ENCODE measurements at places on chromosomes 2 and 18.

- DNase-seq = no peak
Observed at GRCh38 chr2:1586923-1587840, 157.1 kb downstream of the PXDN start.

- DNase-seq = no peak
Observed at GRCh38 chr18:65057439-65058083, 693.3 kb upstream of the CDH7 start.

- DNase-seq = no peak
Observed at GRCh38 chr2:69138247-69138772, 125.3 kb downstream of the ANTXR1 start.

DNA sequence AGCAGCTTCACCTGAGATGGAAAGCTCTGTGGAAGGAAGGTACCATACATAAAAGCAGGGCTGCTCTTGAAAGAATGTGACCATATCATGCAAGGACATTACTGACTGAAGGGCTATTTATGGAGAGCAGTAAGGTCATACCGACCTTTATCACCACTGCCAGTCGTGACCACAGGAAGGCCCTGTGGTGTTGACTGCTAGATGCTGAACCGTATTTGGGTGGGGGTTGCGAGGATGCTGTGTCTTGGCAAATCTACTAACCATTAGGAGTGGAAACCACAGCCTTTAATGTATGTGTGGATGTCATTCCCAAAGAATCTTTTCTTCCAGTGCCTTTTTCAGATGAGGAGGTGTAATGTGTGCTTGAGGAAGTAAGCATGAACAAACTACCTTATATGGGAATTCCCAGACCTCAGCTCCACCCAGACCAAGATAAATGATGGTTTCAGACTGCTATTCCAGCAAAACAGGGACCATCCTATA, 60.8 kb downstream of the LIMS1 start:
- DNase-seq = no peak

DNA sequence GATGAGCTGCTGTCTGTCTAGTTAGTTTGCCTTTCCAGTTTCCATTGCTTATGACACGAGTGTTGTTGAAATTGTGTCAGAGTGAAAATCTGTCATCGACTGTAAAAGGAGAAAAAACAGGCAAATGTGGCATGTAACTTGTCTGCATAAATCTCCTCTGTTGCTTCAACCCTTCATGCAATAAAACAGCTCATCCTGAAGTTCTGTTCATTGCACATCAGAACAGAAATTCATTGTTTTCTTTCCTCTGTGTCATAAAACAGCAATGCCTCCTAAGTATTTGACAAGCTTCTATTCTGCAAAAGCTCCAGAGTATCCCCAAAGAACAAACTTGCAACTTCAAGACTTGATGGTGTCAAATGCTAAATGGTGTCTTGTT, 432.1 kb downstream of the MEIS1 start:
- DNase-seq = no peak

GRCh38 chr2:174176898-174177297, 71.4 kb downstream of the OLA1 start:
- DNase-seq = no peak

DNA sequence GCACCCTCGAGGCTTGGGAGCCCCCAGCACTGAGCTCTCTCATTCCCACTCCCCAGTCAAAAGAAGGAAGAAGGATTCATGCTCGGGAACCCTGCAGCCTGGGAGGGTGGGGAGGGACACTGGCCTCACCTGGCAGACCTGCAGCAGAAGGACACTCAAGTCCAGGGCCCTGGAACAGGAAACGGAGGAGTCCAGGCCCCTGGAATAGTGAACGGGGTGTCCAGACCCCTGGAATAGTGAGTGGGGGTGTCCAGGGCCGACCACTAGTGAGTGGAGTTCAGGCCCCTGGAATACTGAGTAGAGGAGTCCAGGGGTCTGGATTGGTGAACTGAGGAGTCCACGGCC, 292.5 kb downstream of the NDUFA10 start:
- DNase-seq = no peak

GRCh38 chr2:8539743-8540551, 141.9 kb upstream of the ID2 start:
- no peak for DNase-seq

- no peak for DNase-seq
Observed at GRCh38 chr2:50613161-50613560, 418.8 kb downstream of the NRXN1 start.

DNA sequence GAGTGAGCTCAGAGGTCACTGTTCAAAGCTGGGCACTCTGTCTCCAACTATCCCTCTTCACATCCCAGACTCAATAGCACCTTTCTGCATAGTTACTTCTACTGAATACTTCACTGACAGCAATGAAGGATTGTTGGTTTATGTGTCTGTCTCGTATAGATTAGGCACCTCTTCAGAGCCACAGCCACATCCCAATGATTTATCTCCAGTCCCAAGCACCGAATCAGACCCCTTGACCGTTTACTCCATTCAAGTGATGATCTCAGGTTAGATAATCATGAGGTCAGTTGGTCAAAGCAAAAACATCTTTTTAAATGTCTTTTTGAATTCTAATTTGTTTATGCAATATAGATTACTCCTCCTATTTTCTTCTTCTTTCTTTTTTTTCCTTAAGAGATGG, 14.7 kb downstream of the NEDD4L start:
- DNase-seq = no peak

GRCh38 chr2:163252199-163252598, 413.6 kb upstream of the KCNH7 start:
- no peak for DNase-seq

GRCh38 chr18:32771871-32772580, 797 bp downstream of the KLHL14 start:
- no peak for DNase-seq

DNA sequence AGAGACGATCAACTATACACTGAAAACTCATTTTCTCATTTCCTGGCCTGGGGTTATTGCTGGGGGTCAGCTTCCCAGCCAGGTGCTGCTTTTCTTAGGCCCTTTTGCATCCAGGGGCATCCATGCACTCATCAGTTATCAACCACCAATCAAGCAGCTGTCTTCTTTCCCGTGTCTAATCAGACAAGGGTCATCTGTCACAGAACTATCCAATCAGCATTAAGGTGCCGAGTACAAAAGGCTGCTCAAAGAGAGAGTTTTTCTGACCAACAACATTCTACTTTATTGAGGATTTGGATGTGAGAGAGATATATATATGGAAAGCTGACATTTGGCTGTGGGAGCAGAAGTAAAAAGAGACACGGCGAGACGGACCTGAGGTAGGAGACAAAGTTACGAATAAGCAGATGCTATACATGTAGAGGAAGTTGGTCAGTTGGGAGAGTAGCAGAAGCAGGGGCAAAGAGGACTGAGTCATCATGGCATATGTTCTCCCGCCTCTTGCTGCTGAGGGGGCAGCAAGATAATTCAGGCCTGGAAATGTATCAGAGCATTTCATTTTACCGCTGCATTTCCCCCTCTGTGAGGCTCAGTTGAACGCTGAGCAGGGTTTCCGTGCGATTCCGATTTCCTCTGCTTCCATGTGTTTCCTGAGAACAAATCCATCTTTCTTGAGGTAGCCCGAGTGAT, 129.3 kb downstream of the NUP35 start:
- DNase-seq = no peak

- DNase-seq = no peak
Observed at GRCh38 chr2:156687715-156688114, 251.5 kb downstream of the GPD2 start.

- no peak for DNase-seq
Observed at GRCh38 chr2:208066016-208066415, 40.7 kb upstream of the PLEKHM3 start.

GRCh38 chr2:102291319-102292075, 19.9 kb upstream of the IL1RL1 start:
- DNase-seq = no peak

GRCh38 chr2:235168174-235168979, 216.6 kb downstream of the SH3BP4 start:
- DNase-seq = no peak

DNA sequence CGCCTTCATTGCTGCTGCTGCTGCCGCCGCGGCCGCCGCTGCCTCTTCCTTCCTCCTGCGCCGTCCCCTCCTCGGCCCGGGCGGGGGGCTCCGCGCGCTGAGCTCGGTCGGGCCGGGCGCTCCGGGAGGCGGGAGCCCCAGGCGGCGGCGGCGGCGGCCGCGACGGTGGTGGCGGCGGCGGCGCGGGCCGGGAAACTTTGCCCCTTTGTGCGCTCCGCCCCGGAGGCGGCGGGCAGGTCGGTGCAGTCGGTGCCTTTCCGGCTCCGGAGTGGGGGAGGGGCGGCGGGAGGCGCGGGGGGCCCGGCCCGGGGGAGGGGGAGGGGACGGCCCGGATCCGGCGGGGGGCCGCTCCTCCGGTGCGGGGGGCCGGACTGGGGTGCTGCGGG, 205 bp downstream of the TET3 start:
- DNase-seq = peak; percentile 47

- no peak for DNase-seq
Observed at GRCh38 chr2:24016376-24016761, 6.5 kb downstream of the MFSD2B start.

DNA sequence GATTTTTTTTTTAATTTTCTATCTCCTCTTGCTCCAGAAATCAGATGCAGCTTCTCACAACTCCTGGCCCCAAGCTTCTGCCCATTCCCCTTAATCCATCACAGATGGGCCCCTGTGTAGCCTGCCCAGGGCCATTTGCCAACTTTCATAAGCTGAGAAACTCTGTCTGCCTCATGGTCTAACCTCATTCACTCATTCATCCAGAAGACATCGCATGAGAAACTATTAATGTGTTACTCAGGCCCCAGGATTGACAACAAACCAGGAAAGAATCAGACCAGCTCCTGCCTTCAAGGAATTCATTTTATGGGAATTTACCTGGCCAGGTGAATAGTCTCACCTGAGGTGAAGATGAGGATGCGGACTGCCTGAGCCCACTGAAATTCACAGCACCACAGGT, 35.0 kb downstream of the SLC14A2 start:
- no peak for DNase-seq

DNA sequence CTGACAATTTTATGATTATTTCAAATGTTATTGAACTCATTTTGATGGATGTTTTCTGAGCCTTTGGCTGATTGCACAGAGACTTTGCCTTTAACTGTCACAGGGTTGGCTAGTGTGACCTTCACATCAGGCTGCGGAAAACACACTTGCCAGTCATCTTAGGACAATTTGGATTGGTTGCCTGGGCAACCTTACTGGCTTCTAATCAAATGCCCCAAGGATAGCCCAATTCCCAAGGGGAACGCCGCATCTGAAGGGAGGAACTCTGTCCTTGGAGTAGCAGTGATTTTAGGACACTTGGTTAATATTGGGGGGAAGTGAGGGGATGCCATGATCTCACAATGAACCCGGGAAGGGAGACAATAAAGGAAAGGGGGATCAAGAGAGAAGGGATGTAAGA, 29.5 kb downstream of the OSBPL6 start:
- DNase-seq = no peak

GRCh38 chr2:232667989-232668583, 29.0 kb upstream of the GIGYF2 start:
- DNase-seq = no peak

- DNase-seq = no peak
Observed at GRCh38 chr2:238864207-238865014, 16.5 kb downstream of the TWIST2 start.

GRCh38 chr2:241000831-241001321, 2.5 kb downstream of the SNED1 start:
- DNase-seq = peak; percentile 6

GRCh38 chr2:39741871-39742270, 37.2 kb downstream of the THUMPD2 start:
- no peak for DNase-seq

DNA sequence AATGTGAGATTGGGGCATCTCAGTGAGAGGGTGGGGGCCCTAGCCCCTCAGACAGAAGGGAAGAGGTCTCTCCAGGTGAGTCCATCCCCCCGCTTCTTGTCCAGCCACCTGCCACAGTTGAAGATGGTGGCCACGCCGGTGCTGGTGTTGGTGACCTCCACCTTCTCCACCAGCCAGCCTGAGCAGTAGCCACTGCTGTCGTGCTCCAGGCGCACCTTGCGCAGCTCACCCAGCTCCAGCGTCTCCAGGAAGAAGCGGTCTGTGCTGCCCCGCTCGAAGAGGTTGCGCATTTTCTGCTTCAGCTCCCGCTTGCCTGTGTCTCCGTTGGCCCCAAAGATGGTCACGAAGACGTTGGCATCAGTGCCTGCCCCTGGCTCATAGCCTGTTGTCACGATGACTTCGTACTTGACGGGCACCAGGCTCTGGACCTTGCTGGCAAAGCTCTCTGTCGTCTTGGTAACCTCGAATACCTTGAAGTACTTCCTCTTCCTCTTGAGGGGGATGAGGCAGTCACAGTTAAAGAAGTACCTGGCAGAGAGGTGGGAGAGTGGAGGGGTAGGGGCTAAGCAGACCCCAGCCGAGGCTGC, 179.5 kb downstream of the LOXHD1 start:
- DNase-seq = no peak

- no peak for DNase-seq
Observed at GRCh38 chr2:12502759-12503158, 214.0 kb upstream of the TRIB2 start.

DNA sequence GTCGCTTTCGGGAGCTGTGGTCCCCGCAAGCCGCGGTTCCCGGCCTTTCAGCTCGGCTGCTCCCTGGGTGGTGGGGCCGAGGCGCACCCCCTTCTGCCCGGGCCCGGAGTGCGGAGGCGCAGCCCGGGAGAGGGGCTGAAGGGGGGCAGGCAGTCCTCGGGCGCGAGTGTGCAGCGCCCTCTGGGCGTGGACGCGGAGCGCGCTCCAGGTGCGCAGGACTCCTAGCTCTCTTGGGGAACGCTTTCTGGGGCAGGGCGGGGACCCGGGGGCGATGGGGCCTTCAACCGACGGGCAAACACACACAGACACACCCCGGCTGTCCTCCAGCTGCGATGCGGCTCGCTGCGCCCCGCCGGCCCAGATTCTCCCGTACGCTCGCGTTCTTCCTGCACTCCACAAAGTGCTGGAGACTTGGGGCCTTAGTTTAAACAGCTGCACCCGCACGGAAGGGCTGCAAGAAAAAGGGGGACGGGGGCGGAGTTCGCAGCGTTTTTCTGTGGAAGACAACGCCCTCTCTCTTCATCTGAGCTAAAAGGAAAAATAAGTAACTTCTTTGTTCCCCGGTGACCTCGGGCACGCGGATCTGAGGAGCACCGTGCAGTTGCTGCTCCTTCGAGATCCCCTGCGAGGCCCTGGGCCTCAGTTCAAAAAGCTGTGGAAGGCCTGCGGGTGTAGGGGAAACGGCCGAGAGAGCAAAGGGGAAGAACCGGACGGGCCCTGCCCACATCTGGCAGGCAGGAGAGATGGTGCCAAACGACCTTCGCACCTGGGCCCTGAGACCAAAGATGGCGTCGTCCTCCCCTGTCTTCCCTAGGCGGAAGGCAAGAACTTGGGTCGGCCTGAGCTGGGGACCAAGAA, 593 bp upstream of the SDC1 start:
- no peak for DNase-seq

- no peak for DNase-seq
Observed at GRCh38 chr2:28470759-28471158, 25.1 kb upstream of the PLB1 start.

DNA sequence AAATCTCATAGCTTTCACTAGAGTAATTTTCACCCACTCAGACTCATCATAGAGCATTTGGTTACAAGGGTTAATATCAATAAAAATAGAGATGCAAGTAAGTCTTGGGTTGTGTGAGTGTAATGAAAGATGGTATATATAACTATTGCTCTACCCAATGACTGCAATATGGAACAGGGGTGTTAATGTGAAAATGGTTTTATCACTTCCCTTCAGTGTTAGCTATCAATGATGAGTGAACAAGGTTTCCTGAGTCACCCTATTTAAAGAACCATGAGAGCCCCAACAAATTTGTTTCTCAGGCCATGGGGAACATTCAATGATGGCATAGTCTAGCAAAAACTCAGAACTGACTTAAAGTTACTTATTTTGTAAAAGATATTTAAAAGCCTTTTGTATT, 1133.6 kb upstream of the ZEB2 start:
- no peak for DNase-seq

Measured in activated CD4-positive, alpha-beta T cell treated with anti-CD3 and anti-CD28 coated beads for 1 hour (primary cell).